ENCODE measurements at places on chromosomes 1 and 21. TPM values are rescaled to one million over a fixed set of nuclear protein-coding genes. Genes with fewer than 3 reads are reported as not detected.

The RNF186 gene
- 0.28 TPM for polyA plus RNA-seq

The GPX7 gene
- polyA plus RNA-seq = 68.0 TPM

The CFAP57 gene
- polyA plus RNA-seq = 3.6 TPM

The FCGR3B gene
- polyA plus RNA-seq = not detected

The RPE65 gene
- polyA plus RNA-seq = 0.14 TPM

The WDR47 gene
- 14.4 TPM for polyA plus RNA-seq
